ENCODE measurements at places on chromosomes 7 and 10.
A peak's percentile ranks its signal among the peaks of the same experiment; 100 is the strongest.

DNA sequence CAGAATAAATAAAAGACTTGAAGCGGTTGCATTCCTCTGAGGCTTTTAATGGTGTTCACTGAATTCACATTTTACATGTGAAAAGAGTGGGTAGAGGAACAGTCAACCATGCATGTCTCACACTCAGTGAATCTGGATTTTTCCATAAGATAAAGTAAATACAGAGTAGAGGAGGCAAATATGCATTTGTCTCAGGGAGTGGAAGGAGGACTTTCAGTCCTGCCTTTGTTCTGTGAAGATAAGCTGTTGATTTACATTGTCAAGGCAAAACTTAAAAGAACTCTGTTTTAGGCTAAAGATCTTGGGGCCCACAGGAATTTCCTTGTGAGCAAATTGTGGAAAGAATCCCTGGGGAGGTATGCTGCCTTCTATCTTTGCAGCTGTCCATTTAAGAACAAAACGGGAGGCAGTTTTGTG lies 825.3 kb upstream of the MBL2 start:
- no peak for DNase-seq

- DNase-seq = no peak
These were observed 21.7 kb downstream of the PLAU start for GRCh38 chr10:73932620-73933112.

- no peak for DNase-seq
These were observed 1.2 kb downstream of the RARRES2 start for GRCh38 chr7:150340024-150340749.

- no peak for DNase-seq
These were observed 36.3 kb downstream of the SCART1 start for GRCh38 chr10:133489816-133490588.

- DNase-seq = no peak
These were observed 39.9 kb upstream of the LYZL1 start for GRCh38 chr10:29249018-29249417.

- DNase-seq = no peak
These were observed 3.3 kb downstream of the MAP3K8 start for GRCh38 chr10:30437031-30437841.

- DNase-seq = peak; percentile 85
These were observed 38.8 kb downstream of the PSAP start for GRCh38 chr10:71812016-71812912.

GRCh38 chr10:103350517-103351260 lies at the start of gene PCGF6:
Gene PCGF6 (minus strand): TSS chr10:103351140. CDS start chr10:103351066, 74 bp downstream.
- peak; percentile 32 for DNase-seq

DNA sequence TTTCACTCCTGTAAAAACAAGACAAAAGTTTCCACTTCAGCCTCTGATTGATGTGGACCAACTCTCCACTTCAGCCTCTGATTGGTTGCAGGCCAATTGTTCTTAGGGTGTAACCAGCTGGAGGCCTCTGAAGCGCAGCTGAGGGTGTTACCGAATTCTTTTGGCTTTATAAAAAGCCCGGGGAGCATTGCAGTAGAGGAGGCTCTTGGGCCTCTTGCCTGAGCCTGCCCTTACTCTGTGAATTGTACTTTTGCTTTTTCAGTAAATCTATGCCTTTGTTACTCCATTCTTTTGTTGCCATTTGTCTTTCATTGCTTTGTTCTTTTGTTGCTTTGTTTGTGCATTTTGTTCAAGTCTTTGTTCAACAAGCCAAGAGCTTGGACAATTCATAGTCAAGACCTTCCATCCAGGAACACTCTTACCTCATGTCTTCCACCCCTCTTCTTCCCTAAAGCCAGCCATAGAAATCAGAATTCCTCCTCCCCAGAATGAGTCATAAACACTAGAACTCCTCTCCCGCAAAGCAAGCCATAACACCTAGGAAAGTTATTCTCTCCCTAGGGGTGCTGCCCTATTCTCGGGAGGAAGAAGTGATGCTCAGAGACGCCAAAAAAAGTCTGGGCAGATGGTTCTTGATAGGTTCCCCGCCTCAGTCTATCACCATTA lies 53.5 kb upstream of the ARMC3 start:
- no peak for DNase-seq

GRCh38 chr10:72092171-72092924 lies 4.0 kb upstream of the SPOCK2 start:
- DNase-seq = no peak

- no peak for DNase-seq
These were observed 240.5 kb downstream of the BBS9 start for GRCh38 chr7:33369888-33370287.

DNA sequence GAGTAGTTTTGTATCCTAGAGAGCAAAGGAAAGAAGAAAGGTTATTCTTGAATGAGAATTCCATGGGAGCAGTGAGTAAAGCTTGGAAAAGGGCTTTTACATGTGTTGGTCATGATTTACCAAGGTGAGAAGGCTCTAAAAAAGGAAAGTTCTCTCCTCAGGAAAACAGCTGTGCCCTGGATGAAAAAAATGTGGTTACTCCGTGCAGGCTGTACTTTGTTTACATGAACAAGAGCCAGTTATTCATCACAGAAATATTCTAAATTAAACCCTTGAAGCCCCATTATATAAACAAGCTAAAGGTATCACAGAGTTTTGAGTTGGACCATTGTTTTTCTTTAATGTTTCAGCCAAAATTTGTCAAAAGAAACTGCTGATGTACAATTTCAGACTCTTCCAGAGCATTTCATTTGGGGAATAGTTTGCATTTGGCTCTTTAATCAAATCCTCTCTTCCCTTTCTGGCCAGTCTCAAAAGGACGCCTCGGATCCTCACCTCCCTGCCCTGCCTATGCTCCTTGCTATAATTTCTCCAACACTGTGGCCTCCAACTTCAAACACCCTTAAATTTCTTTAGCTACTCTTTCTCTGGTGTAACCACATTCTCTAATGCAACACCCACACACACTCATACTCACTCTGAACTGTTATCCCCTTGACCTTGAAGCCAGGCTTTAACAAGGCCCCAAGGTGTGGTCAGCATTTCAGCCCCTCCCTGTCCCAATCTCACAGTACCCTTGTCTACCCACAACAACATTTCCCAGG lies 47.4 kb downstream of the AFAP1L2 start:
- no peak for DNase-seq

DNA sequence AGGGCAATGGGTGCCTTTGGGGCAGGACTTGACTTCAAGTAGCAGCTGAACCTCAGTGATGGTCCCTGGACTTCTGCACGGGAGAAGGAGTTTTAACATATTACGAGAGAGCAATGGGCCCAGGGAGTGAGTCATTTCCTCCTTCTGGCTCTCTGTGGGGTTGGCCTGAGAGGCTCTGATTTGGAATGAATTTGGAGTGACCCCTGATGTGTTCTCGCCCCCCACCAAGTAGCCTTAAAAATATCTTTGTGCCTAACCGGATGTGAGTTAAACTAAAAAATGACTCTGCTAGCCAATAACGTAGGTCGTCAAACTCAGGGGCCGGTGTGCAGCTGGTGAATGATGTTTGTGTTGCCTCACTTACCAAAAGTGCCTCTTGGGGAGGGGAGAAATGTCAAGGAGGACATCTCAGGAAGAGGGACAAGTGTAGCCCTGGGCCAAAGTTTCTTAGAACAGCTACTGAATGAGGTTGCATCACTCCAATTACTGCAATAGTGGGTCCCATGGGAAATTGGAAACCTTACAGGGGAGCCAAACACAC lies 656.6 kb downstream of the INHBA start:
- no peak for DNase-seq

DNA sequence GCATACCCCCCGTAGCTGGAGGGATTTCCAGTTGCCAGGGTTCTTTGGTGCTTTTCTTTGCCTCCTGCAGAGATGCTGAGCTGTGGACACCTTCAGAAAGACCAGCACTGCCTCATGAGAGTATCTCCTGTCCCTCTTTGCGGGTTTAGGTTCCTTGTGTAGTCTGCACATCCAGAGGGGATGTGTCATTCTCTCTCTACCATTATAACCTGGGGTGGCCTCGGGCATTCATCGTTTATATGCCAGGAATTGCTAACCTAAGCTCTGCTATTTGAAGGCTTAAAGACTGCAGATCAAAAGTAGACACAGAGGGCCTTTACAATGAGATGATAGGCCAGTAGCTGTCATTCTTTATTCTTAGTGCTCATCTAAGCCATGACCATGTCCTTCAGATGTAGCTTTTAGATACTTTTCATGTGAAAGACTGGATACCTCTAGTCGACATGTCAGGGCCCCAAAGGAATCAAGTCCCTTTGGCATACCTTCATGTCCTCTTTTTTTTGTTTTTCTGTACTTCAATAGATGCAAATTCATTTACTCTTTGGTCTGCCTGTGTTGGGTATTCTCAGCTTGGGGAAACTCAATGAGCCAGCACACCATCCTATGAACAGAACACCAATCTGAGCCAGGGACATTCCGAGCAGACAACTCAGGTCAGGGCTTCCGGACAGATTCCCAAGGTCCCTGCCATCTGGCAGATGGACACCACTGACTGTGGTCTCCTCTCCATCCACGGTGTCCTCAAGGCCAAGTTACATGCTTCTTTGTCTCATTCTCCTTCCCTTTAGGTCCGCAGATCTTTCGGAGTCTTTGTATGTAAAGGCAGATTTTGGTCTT lies 129.3 kb downstream of the NRF1 start:
- DNase-seq = no peak
